ENCODE measurements at places on chromosomes 2 and 18.
A peak's percentile ranks its signal among the peaks of the same experiment; 100 is the strongest.

DNA sequence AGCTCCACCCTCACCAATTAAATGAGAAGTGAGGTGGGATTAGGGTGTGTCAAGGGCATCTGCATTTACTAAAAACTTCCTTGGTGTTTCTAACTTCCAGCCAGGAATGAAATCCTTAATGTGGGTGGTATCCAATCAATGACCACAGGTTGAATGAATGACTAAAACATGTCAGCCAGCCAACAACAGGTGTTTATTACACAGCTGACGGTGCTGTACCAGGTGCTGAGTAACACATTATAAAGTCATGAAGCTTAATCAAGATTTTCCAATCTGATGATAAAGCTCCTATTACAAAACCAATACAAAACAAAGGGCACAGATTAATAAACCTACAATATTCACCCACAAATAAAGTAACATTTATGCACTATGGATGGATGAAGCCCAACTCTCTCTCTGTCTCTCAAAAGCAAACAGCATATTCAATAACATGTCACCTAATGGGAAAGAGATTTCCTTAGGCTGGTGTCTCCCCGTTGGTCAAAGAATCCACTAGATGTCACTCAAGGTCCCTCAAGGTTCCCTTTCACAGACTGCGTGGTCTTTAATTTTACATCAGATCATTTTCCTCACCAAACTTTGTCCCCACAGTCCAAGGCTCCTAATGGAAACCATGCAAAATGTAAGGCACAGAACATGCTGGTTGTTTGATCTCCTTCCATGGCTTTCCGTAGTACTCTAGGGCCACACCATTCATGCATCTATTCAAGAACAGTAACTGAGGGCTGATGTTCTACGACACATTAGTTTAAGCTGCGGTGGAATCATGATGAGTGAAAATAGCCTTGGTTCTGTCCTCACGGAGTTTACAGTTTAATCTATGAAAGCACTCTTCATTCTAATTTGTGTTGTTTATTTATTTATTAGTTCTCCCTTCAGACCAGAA is 6.4 kb upstream of the PTPN4 start:
- DNase-seq: no peak

DNA sequence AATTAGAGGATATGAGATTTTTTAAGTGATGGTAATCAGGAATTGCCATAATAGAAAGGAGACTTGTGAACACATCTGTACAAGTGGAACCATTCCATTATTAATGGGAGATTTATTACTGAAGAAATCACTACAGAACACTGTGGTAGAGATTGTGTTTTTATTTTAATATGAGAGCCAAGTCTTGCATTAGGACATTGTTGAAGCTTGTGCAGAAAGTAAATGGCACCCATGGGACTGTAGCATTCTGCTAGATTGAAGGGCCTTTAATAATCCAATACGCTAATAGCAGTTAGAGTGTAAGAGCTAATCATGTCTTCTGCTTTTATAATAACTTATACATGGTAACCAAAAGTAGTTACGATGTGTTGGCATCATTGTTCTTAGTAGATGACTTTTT is 83.6 kb downstream of the VRK2 start:
- DNase-seq: no peak

- DNase-seq: no peak
Observed at GRCh38 chr2:8028981-8029380, 652.9 kb upstream of the ID2 start.

DNA sequence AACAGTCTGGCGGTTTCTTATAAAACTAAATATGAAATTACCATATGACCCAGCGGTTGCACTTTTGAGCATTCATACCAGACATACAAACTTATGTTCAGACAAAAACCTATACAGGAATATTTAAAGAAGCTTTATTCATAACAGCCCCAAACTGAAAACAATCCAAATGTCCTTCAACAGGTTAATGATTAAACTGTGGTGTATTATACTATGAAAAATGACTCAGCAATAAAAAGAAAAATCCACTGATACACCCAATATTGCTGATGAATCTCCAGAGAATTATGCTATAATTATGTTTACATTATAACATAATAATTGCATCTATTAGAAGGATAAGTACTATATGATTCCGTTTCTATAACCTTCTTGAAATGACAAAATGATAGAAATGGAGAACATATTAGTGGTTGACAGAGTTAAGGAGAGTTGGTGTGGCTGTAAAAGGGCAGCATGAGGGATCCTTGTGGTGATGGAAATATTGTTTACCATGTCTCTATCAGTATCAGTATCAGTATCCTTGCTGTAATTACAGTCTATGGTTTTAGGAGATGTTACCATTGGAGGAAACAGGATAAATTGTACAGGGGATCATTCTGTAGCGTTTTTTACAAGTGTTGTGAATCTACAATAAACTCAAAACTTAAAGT is 127.1 kb downstream of the DSC3 start:
- no peak for DNase-seq

DNA sequence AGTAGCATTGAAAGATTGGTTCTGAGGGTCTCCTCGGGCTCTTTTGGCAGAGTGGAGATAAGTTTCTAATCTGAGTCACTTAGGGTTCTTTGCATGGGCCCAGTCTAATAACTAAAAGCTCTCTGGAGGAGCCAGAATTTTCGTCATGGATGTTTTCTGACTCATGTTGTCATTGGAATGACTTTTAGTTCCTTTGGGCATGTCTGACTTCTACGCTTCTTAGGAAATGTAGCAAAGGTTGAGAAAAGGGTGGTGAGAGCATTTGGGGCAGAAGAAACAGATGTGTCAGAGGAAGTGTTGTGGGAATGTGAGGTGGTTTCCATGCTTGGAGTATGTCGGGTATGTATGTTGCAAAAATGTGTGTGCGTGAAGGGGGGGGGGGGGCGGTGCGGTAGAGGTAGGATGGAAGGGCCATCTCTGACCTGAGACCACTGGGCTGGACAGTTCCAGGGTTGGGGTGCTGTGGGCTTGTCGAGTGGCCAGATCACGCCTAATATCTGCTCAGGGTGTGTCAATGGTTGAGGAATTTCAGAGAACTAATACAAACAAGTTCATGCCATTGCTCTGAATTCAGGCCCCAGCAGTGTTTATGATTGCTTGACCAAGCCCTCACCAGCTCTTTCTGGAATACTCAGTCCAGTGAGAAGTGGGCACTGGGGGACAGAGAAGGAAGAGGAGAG is 26.9 kb downstream of the KLHL29 start:
- DNase-seq: no peak

GRCh38 chr18:10032331-10033015 is 118.7 kb downstream of the VAPA start:
- DNase-seq: peak; percentile 21

GRCh38 chr2:181051861-181052522 is 71.6 kb downstream of the UBE2E3 start:
- no peak for DNase-seq

DNA sequence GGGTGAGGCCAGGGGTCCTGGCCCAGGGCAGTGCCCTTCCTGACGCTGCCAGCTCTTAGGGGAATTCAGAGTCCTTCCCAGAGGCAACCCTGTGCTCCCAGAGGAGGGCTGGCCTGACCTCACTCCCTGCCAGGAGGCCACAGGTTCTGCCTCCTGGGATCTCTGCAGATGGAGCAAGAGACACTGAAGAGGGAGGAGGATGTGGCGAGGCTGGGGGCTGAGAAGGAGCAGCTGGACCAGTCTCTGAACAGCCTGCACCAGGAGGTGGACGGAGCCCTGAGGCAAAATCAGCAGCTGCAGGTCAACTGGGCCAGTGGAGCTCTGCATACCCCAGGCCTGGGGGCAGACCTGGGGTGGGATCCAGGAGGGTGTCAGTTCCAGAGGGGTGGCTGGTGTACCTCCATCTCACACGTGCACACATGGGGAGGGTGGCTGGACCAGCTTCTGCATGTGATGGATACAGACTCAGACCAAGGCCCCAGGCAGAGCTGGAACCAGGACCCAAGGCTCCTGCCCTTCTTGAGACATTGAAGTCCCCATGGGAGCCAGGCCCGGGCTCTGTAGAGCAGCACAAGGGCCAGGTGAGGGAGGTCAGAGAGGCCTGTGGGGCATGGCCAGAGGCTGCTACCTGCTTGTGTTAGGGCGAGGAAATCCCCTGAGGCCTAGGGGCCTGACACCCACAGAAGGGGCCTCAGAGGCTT is 9.7 kb upstream of the SNED1 start:
- DNase-seq: no peak

- DNase-seq: no peak
Observed at GRCh38 chr2:232781765-232782164, 5.4 kb upstream of the KCNJ13 start.

DNA sequence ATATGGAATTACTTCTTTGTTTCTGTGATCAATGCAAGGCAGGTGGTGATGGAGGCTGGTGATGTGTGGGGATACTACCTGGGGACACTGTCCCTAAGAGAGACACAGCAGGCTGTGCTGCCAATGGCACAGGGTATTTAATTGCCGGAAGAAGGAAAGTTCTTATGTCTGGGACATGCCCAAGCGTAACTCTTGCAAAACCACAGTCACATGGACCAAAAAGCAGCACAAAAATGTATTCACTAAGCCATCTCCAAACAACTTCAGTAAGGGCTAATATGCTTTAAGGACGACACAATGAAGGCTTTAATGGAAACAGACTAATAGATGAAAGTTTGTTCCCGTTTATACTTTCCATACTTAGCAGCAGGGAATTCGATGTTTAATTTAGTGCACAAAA is 49.7 kb upstream of the AP1S3 start:
- no peak for DNase-seq

DNA sequence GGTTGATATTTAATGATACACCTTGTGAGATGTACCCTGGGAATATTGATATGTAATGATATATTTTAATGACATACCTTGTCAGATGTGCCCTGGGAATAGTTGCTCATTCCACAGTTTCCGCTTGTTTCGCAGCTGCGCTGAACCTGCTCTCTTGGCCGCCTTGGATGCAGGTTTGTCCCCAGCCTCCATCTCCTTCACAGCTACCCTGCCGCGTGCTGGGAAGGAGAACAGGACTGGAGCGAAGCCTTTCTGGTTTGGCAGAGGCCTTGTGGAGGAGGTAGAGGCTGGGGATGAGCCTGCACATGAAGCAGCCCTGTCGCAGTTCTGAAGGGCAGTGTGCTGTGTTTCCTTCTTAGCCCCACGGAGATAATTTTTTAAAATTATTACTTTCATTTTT is 14.6 kb downstream of the ATG4B start:
- no peak for DNase-seq

GRCh38 chr2:160257041-160257742 is 57.1 kb upstream of the ITGB6 start:
- DNase-seq: no peak

GRCh38 chr18:44796429-44797428 is 116.0 kb downstream of the SETBP1 start:
- DNase-seq: no peak

GRCh38 chr2:14960686-14961324 is 328.3 kb downstream of the LRATD1 start:
- DNase-seq: no peak

DNA sequence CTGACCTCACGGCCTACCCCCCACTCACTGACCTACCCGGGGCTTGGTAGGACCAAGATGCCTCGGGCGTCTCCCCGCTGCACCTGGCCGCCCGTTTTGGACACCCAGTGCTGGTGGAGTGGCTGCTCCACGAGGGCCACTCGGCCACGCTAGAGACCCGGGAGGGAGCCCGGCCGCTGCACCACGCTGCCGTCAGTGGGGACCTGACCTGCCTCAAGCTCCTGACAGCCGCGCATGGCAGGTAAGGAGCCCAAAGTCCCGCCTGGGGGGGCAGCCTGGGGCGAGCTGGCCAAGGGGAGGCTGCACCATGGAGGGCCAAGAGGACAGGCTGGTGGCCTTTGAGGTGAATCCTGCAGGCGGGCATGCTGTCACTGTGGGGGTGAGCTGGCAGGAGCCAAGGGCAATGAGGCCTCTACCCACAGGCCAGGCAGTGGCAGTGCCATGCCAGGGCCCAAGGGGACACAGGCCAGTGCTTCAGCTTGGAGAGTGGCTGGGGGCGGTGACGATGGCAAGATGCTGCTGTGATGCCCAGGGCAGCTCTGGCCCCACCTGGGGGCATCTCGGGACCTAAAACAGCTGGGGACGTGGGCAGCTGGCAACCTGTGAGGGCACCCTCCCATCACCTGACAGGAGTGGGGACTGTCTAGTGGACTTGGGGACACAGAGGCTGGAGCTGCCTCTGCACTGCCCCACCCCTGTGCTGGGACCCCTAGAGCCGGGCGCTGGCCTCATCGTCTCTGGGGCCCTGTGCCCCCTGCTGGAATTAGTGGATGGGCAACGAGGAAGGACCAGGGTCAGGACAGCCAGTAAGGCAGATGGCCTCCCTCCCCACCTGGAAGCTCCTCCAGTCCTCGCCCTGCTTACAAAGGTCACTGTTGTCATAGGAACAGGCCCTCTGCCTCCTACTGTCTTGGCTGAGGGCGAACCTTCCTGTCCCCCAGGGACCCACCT is 2.0 kb downstream of the ESPNL start:
- no peak for DNase-seq

GRCh38 chr2:195532628-195533271 is 124.3 kb upstream of the SLC39A10 start:
- no peak for DNase-seq

DNA sequence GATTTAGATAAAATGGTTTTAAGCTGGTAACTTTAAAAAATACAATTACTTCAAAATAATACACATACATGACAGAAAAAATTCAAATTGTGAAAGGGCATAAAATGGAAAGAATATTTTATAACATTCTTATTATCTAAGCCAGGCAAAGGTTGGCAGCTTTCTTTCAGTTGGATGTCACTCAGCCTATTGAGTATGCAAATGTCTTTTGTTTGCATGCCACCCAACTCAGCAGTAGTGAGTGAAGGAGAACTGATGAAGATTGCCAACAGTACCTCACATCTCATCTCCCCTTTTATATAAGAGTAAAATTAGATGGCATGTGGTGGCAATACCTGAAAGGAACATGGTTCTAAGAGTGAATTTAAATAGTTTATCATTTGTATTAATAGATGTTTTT is 24.8 kb downstream of the BMPR2 start:
- DNase-seq: no peak

DNA sequence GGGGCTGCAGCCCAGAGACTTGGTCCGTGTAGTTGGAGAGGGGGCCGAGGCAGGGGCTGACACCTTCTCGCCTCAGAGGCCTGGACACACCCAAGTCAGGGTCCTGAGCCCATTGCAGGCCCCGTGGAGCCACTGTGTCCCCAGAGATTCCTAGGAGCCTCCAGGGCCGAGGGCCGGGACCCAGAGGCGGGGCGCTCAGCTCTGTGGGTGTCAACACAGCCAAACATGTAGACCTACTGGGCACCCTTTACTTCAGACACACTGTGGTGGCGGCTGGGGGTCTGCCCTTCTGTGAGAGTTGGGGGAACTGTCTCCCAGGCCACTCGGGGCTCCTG is 459 bp upstream of the ESPNL start:
- no peak for DNase-seq

GRCh38 chr18:56455141-56455540 is 183.3 kb downstream of the TXNL1 start:
- DNase-seq: no peak

GRCh38 chr2:99609851-99610381 is 120.1 kb upstream of the REV1 start:
- DNase-seq: no peak

DNA sequence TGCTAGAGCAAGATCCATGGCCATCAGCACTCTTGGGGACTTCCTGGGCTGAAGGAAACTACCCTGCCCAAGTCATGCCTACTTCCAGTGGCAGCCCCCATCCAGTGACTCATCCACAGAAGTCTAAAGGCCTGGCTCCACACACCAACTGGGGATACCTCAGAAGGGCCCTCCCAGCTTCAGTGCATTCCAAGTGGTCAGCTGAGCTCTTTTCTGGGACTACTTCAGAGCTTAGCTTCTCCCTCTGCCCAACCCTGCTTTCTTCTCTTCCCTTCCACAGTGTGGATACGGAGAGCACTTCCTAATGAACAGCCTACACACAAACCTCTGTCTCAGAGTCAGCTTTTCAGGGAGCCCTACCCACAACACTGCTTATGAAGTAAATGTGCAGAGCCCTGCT is 66.5 kb downstream of the CLHC1 start:
- no peak for DNase-seq

Data from stimulated activated CD8-positive, alpha-beta memory T cell treated with anti-CD3 and anti-CD28 coated beads, Interleukin-4, amount 100 ng/mL, for 1 hour (primary cell).